NCI-H1436 (cell line): ENCODE measurements at places on chromosomes 6 and 20.

DNA sequence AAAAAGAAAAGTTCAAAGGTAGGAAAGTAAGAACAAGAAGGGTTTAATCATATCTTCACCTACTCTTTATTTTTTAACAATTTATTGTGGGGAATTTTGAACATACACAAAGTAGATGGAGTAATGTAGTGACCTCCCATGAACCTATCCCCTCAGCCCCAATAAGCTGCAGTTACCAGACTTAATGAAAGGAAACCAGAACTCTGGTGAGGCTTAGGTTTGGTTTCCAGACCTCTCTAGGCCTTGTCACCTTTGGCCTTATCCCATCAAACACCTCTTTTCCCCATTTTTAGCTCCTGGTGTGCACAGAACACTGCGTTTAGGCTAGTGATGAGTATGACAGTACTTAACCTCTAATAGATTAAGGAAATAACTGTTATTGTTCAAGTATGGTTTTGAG, 42.0 kb downstream of the CBFA2T2 start:
- DNase-seq: no peak

DNA sequence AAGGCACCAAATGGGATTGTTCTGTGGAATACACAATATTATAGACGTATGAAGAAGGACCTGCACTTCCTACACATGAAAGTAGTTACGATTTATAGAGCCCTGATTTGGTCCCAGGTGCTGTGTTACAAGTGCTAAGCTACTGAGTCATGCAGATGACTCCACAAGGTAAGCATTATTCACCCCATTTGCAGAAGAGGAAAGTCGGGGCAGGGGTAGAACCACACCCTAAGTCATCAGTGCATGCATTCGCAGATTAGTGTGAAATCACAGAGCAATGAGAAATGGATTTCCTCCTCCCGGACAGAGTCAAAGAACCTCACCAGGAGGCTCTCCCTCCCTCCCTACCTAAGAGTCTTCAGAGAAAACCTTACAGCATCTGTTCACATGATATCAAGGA, 279.5 kb downstream of the LRFN2 start:
- no peak for DNase-seq

DNA sequence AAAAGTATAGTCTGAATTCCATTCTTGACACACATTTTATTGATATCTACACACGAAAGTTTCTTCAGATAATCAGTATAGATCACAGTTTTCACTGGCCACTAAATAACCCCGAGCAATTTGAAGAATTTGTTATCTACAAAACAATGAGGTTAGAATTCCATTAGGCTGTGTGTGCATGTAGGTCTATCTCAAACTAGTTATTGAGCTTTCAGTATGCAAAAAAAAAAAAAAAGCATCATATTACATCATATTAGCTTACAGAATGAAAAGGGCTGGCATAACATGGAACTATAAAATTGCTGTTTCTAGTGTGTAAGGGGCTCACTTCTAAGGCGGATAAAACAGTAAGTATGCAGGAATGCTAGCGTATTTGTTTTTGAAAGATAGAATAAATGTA, 59.5 kb upstream of the ADGRG6 start:
- no peak for DNase-seq

GRCh38 chr6:73200735-73201134, 24.6 kb downstream of the KHDC1L start:
- no peak for DNase-seq

- no peak for DNase-seq
Measured at GRCh38 chr6:52337633-52338290, 24.2 kb upstream of the PAQR8 start.
